H9 (cell line): ENCODE measurements at places on chromosomes 13 and 19. TPM values are rescaled to one million over a fixed set of nuclear protein-coding genes. Genes with fewer than 3 reads are reported as not detected.

- no peak overlapping the region for H3K4me3 ChIP-seq
- H3K36me3 ChIP-seq: no peaks in the 10 kb centered on the region
- no peak for DNase-seq
- H3K4me1 ChIP-seq: peaks cover 12% of the 10 kb centered on the region; the same call in 1 of the 2 replicates
- no peak overlapping the region for H3K27ac ChIP-seq
Measured at GRCh38 chr13:51297556-51297955, 41.9 kb upstream of the SERPINE3 start.

DNA sequence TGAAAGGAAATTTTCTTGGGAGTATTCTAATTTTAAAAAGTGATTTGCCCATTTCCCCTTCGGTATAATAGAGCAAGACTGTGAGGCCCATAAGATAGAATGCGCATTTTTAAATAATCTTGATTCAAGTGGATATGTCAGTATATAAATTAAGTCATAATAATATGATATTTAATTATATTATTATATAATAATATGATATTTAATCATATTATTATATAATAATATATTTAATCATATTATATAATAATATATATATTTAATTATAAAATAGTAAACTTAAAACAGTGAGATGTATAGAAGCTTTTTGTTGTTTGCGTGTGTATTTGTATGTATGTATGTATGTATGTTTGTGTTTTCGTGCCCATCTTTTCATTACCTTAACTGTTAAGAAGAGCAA is 682.5 kb downstream of the PCDH9 start:
- H3K27ac ChIP-seq: no peak overlapping the region
- no peaks in the 10 kb centered on the region for H3K36me3 ChIP-seq
- DNase-seq: no peak
- no peak overlapping the region for H3K4me3 ChIP-seq

DNA sequence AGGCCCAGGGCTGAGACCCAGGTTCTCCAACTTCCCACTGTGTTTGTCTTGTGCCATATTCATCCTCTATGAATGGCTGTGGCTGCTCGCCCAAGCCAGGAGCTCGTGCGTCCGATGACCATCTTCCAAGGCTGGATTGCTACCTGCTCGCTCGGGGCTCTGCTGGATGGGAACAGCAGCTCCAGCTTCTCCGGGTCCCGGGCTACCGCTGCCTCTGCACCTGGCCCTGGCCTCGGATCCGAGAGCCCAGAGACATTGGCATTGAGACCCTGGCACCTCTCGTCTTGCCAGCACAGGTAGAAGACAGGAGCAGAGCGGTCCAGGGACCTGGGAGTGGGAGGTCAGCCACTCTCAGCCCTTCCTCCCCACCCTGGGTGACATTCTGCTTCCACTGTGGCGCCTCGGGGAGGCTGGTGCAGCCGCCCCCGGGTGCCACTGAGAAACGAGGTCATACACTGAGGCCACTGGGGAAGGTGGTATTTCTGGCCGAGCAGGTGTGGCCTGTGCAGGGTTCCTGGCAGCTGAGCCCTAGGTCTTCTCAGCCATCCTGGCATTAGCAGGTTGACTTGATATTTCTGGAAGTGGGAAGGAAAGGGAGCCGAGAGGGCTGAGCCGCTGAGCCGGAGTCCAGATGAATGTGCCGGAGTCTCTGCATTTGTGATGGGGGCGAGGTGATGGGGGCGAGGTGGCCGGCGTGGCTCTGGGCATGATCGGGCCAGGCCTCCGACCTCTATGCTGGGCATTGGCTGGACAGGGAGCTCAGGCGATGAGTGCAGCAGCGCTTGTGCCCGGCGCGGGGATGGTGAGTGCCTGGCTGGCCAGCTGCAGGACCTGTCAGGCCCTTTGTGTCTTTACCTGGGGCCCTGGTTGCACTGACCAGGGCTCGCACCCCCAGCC is 18.6 kb downstream of the NDUFB7 start:
- peak; percentile 27 for DNase-seq
- no peaks in the 10 kb centered on the region for H3K27me3 ChIP-seq
- H3K4me3 ChIP-seq: no peak overlapping the region
- H3K27ac ChIP-seq: no peak overlapping the region

DNA sequence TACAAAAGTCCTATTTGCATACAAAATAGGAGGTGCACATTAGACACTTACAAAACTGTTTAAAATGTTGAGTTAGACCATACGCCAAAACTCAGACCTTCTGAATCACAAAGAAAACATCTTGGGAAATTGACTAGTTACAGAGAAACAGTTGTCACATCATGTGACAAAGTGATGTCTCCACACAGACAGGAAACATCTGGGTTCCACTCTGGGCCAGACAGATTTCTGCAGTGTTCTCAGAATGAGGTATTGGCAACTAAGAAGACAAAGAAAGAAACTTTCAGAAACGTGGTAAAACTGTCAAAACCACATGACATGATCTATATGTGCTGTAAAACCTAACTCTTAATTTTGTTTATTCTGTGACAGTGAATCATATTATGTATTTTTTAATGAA is 6.7 kb downstream of the ZNF793 start:
- H3K27me3 ChIP-seq: no peaks in the 10 kb centered on the region
- DNase-seq: no peak
- H3K36me3 ChIP-seq: peaks cover 65% of the 10 kb centered on the region

DNA sequence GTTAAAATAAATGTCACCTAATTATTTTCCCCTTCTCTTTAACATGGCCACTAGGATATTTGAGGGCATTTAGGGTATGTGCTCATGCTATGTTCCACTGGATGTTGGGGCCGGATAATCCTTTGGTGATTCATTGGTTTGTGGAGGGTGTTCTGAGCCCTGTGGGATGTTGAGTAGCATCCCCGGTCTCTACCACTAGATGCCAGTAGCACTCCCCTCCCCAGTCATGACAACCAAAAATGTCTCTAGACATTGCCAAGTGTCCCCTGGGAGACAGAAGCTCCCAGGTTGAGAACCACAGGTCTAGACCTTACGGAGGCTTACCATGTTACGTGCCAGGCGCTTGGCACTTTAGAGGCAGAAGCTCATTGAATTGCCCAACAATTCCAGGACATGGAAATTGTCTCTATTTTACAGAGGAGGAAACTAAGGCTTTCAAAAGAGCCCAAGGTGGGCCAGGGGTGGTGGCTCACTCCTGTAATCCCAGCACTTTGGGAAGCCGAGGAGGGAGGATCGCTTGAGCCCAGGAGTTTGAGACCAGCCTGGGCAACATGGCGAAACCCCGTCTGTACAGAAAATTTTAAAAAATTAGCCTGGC is 14.1 kb downstream of the SHANK1 start:
- no peak overlapping the region for H3K4me3 ChIP-seq
- H3K36me3 ChIP-seq: no peaks in the 10 kb centered on the region
- peaks cover 4% of the 10 kb centered on the region; the same call in 1 of the 2 replicates for H3K27me3 ChIP-seq
- DNase-seq: peak; percentile 67
- H3K4me1 ChIP-seq: 0 out of 2 replicates have a peak, but pooled peaks cover 3% of the 10 kb centered on the region

GRCh38 chr19:54434873-54435214 is 14.2 kb upstream of the LENG8 start:
- H3K27me3 ChIP-seq: no peaks in the 10 kb centered on the region
- DNase-seq: no peak
- no peak overlapping the region for H3K27ac ChIP-seq
- H3K36me3 ChIP-seq: peaks cover 24% of the 10 kb centered on the region

DNA sequence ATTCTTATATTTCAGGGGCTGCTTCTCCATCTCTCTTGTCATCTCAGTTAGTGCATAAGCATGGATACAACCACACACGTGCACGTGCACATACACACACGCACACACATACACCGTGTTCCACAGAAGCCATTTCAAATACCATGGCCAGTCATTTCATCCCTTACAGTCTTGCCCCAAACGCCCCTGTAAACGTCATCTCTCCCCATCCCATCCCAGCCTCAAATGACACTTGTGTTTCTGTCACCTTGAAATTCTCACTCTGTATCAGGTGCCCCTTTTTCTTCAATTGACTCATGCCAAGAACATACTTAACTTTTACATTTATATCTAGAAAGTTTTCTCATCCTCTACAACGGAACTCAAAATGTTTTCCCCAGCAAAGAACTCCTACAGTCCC is 220.5 kb downstream of the IRS2 start:
- no peak overlapping the region for H3K27ac ChIP-seq
- H3K4me3 ChIP-seq: no peak overlapping the region
- DNase-seq: no peak
- H3K27me3 ChIP-seq: no peaks in the 10 kb centered on the region
- H3K36me3 ChIP-seq: no peaks in the 10 kb centered on the region
- no peaks in the 10 kb centered on the region for H3K4me1 ChIP-seq

- H3K27me3 ChIP-seq: no peaks in the 10 kb centered on the region
- no peak overlapping the region for H3K4me3 ChIP-seq
- DNase-seq: peak; percentile 28
- peaks cover 6% of the 10 kb centered on the region; the same call in 1 of the 3 replicates for H3K36me3 ChIP-seq
- H3K27ac ChIP-seq: no peak overlapping the region
Measured at GRCh38 chr13:93976528-93976927, 503.0 kb downstream of the DCT start.

DNA sequence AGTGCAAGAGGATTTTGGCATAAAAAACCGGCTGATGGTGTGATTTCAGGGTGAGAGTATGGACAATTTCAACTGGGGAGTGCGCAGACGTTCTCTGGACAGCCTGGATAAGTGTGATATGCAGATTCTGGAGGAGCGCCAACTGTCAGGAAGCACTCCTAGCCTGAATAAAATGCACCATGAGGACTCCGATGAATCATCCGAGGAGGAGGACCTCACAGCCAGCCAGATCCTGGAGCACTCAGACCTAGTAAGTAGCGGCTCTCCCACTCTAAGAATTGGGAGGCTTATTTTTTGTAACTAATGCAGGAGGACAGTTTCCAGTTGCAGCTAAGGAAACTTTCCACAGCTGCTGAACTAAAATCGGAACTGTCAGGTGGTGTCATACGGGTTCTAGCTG is 53.6 kb downstream of the ZAR1L start:
- no peaks in the 10 kb centered on the region for H3K36me3 ChIP-seq
- no peaks in the 10 kb centered on the region for H3K27me3 ChIP-seq
- no peaks in the 10 kb centered on the region for H3K4me1 ChIP-seq

GRCh38 chr13:69660155-69660554 is 447.5 kb upstream of the ATXN8OS start:
- DNase-seq: no peak
- H3K4me3 ChIP-seq: no peak overlapping the region
- no peak overlapping the region for H3K27ac ChIP-seq
- no peaks in the 10 kb centered on the region for H3K27me3 ChIP-seq

- no peak for DNase-seq
- no peak overlapping the region for H3K27ac ChIP-seq
- H3K4me1 ChIP-seq: no peaks in the 10 kb centered on the region
- H3K27me3 ChIP-seq: no peaks in the 10 kb centered on the region
- H3K4me3 ChIP-seq: no peak overlapping the region
Measured at GRCh38 chr13:78193846-78194245, 275.2 kb upstream of the EDNRB start.

DNA sequence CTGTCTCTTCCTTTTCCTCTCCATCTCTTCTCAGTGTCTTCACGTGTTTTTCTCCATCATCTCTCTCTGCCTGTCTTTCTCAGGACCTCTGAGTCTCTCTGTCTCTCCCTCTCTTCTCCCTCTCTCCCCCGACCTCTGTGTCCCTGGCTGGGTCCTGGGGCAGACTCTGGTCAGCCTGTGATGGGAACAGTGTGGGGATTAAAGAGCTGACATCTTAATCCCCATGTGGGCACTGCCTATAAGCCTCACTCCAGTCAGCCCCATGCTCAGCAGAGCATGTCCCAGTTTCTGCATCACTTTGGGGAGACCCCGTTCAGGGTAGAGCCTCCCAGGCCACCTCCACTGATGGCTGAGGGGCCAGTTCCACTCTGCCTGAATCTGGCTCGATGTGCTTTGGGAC is 16.2 kb downstream of the EGLN2 start:
- DNase-seq: no peak
- no peaks in the 10 kb centered on the region for H3K36me3 ChIP-seq
- H3K4me1 ChIP-seq: no peaks in the 10 kb centered on the region
- H3K4me3 ChIP-seq: no peak overlapping the region
- H3K27ac ChIP-seq: no peak overlapping the region
- 0 out of 2 replicates have a peak, but pooled peaks cover 2% of the 10 kb centered on the region for H3K27me3 ChIP-seq

DNA sequence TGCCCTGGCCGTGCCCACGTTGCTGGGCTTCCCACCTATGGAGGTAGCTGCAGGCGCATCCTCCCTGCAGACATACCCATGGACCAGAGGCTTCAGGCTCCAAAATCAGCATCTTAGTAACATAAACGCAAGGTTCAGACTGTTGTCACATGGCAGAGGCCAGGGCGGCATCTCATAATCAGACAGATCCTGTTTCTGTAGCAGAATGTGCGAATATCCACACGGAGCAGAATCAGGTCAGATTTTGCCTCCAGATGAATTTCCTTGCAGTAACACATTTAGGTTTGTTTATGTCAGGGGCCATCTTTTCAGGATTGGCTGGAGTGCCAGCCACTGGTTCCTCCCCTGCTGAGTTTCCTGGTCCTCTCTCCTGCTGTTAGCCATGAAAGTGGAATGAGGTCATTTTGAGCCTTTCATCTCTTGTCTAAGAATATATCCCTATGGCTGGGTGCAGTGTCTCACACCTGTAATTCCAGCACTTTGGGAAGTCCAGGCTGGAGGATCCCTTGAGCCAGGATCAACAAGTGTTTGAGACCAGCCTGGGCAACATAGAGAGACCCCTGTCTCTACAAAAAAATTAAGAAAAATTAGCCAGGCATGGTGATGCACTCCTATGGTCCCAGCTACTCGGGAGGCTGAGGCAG is 20.5 kb downstream of the SMARCA4 start:
- H3K27ac ChIP-seq: no peak overlapping the region
- no peaks in the 10 kb centered on the region for H3K4me1 ChIP-seq
- H3K36me3 ChIP-seq: peaks cover 18% of the 10 kb centered on the region
- no peak overlapping the region for H3K4me3 ChIP-seq

DNA sequence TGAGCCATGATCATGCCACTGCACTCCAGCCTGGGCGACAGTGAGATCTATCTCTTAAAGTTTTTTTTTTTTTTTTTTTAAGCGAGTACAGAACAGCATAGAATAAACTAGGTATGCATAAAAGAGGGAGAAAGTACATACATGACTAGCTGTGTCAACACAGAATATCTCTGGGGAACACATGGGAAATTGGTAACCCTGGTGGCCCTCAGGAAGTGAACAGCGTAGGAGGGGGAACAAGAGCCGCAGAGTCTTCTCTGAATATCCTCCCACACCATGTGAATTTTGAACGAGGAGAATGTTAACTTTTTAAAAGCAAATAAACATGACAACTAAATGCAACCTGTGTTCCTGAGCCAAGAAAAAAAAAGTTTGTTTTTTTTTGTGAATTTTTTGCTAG is 15.2 kb downstream of the PHLDB3 start:
- no peaks in the 10 kb centered on the region for H3K4me1 ChIP-seq
- no peak overlapping the region for H3K27ac ChIP-seq
- no peak for DNase-seq
- H3K36me3 ChIP-seq: no peaks in the 10 kb centered on the region

- DNase-seq: no peak
- H3K27ac ChIP-seq: no peak overlapping the region
- no peaks in the 10 kb centered on the region for H3K36me3 ChIP-seq
Measured at GRCh38 chr13:102045731-102046130, 356.1 kb downstream of the FGF14 start.

GNG7 gene
- total RNA-seq: 7.4 and 7.7 TPM in 2 replicates
